PC-9 (cell line): ENCODE measurements at places on chromosomes 16 and 17.

GRCh38 chr17:56983366-56983765 lies 5.4 kb downstream of the SCPEP1 start:
- DNase-seq, result no peak

- peak; percentile 92 for DNase-seq
Observed at GRCh38 chr17:63842540-63843386, at the start of gene SMARCD2. SMARCD2 (minus strand) TSS chr17:63842685; CDS start chr17:63842674, 11 bp downstream.

GRCh38 chr17:59465949-59466307 lies 99.5 kb upstream of the DHX40 start:
- DNase-seq, result no peak

GRCh38 chr16:86568677-86569623 lies 2.3 kb downstream of the FOXC2 start:
- no peak for DNase-seq

GRCh38 chr16:24610416-24610755 lies 71.0 kb downstream of the RBBP6 start:
- peak; percentile 15 for DNase-seq

- peak; percentile 15 for DNase-seq
Observed at GRCh38 chr17:80270836-80271235, 10.2 kb downstream of the RNF213 start.

DNA sequence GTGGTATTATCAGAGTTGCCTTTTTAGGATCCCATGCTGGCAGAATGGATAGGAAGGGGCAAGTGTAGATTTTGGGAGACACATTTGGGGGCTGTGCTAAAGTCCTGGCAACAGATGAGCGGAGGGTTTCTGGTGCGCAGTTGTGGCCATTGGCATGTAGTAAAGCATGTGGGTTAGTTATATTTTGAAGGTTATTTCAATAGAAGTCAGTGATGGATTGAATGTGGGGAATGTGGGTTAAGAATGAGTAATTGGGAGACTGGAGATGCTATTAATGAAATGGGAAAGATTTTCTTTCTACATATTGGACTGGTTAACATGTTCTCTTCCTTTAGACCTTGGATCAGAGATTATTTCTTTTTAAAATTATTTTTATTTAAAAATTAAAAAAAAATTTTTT lies 10.0 kb downstream of the DUS2 start:
- no peak for DNase-seq

GRCh38 chr16:4495766-4496165 lies 19.6 kb downstream of the HMOX2 start:
- no peak for DNase-seq

- no peak for DNase-seq
Observed at GRCh38 chr17:74330446-74330845, 4.4 kb downstream of the KIF19 start.

GRCh38 chr17:44604768-44605485 lies 47.6 kb downstream of the FZD2 start:
- DNase-seq, result no peak

DNA sequence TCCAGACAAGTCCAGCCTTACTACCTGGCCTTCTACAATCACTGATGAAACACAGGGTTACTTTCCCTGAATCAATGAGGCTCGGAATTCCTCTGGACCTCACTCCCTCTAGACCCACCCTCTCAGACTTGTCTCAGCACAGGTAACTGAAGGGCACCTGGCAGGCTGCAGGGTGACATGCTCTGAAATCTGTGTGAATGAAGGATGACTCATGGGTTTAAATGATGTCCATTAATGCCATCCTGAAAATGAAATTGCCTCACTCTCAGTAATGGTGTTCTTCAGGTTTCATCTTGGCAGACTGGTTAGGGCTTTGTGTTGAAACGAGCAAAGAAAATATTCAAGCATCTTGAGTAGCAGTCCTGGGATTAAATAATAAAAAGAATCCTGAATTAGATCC lies 134.4 kb downstream of the MAF start:
- no peak for DNase-seq

- no peak for DNase-seq
Observed at GRCh38 chr17:29383686-29384085, 6.5 kb upstream of the TAOK1 start.

GRCh38 chr17:80991645-80992076 lies at the start of gene CHMP6:
CHMP6 (plus strand) TSS chr17:80991841; CDS start chr17:80991919, 78 bp downstream.
- DNase-seq, result peak; percentile 71
